HS-5 (cell line): ENCODE measurements at places on chromosomes 1 and 21.

DNA sequence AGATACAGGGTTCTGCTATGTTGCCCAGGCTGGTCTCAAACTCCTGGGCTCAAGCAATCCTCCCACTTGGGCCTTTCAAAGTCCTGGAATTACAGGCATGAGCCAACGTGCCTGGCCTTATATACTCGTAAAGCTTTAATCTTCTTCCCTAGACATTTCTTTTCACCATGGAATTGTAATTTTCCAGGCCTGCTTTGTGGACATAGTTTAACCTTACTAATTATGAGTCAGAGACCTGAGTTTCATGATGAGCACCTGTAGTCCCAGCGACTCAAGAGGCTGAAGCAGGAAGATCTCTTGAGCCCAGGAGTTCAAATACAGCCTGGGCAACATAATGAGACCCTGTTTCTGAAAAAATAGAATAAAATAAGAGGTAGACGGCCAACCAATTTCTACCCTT is 12.3 kb downstream of the PATJ start:
- no peak for DNase-seq

DNA sequence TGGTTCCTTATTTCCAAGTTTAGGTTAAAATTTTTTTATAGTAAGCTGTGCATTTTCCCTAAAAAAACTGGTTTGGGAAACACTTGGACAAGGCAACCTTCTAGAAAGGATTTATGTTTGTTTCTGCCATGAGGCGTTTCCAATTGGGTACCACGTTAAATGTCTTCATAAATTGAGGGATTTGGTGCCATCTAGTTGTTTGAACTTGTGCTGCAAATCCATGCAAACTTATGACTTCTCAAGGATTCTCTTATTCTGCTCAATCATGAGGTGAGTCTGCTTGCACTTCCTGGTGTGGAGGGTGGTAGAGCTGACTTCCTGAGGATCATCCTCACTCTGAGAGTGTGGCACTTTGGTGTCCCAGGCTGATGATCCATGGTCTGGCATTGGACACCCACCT is 123.3 kb downstream of the PCNX2 start:
- DNase-seq: no peak

- DNase-seq: no peak
These were observed 26.1 kb downstream of the ACOT7 start for GRCh38 chr1:6367381-6368012.

DNA sequence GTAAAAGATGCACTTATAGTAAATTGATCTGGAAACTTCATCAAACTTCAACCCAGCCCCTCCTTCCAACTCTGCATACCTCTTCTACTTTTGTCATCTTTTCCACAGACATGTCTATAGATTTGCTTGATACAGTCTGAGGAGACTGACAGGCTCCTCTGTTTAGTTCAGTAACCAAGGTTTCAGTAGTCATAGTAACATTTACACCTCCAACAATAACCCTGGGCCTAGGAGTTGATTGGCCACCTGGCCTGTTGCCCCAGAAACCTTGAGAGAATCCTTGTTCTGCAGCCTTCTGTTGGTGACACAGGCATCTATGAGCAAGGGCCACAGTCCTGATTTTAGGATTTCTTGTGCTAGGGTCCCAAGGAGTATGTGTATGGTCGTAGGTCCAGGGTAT is at the start of gene CFAP141:
TSS of gene CFAP141 (minus strand) at position 138 of the 400 bp plus-strand sequence. CDS start at position 112, 26 bp downstream.
- no peak for DNase-seq

GRCh38 chr1:64220241-64220640 is 16.8 kb downstream of the UBE2U start:
- no peak for DNase-seq

- DNase-seq: no peak
These were observed 17.5 kb downstream of the PIGP start for GRCh38 chr21:37055271-37055855.

DNA sequence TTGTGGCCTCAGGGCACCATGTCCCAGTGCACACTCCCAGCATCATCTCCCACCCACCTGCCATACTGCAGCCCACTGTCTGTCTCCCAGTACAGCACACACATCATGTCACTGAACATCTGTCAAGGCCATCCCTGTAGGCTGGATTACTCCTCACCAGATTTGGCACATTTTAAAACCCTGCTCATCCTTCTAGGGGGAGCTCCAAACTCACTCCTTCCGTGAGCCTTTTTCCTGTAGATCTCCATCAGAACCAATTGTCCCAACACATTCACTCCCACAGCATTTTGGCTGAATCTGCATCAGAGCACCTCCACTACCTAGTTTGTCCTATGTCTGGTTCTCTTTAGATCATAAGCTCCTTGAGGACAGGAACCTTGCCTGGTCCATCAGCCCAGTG is 58.6 kb upstream of the GRIK3 start:
- no peak for DNase-seq

DNA sequence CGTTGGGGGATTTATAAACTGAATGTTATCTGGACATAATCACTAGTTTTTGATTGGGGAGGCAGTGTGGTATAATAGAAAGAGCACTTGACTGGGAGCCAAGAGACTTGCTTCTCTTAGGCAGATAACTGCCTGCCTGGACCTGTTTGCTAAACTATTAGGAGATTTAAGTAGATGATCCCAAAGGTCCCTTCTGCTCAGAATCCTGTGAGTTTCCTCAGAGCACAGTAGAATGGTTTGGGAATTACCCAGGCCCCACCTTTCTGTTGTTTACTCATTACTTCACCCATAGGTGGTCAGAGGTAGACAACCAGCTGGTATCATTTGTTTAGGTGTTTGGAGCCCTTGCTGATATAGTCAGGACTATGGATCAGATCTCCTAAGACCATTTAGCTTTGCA is 10.3 kb upstream of the PODN start:
- no peak for DNase-seq

- DNase-seq: peak; percentile 26
These were observed 21.9 kb upstream of the TRIM67 start for GRCh38 chr1:231139659-231140654.

- DNase-seq: no peak
These were observed 882.9 kb upstream of the B3GALT2 start for GRCh38 chr1:194069168-194069830.

- DNase-seq: no peak
These were observed 95.0 kb downstream of the CD58 start for GRCh38 chr1:116475850-116476218.

- DNase-seq: no peak
These were observed 12.3 kb downstream of the ZMPSTE24 start for GRCh38 chr1:40270152-40270834.

GRCh38 chr1:158017800-158018595 is 24.6 kb downstream of the KIRREL1 start:
- DNase-seq: no peak

GRCh38 chr21:33254766-33255165 is 11.4 kb upstream of the IL10RB start:
- no peak for DNase-seq

- no peak for DNase-seq
These were observed 64.1 kb upstream of the NTPCR start for GRCh38 chr1:232886271-232886670.

DNA sequence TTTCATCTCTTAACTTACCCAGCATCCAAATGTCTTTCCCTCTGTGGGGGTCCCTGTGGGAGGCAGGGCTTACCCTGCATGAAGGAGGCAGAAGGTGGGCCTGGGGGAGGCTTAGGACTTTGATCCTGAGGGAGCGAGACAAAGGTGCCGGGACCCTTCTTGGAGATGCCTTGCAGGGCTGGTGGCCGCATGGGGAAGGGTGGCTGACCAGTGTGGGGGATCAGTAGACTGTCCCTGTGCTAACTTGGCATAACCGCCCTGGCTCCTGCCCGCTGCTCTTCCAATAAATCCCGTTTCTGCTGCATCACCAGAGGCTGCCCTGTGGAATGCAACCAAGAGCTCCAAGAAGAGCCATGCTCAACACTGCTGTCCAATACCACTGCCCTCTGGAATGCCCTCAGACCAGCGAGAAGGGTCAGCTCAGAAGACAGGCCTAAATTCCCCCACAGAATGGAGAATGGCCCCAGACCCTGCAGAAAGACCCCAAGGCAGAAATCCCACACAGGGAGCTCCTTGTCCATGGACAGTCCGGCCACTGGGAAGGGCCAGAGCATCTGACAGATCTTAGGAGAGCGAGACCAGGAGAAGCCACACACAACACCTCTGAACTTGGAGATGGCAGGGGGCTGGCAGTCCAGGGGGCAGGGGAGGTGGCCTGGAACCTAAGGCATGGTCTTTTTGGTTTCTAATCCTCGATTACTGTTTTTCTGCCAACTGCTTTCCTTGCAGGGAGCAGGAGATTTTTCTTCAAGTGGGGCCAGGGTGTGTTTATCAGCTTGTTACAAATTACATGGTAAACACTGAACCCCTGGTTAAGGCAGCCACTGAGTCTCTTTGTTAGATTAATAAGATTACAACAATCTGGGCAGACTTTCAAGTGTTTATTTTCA is 46.7 kb upstream of the DMRTB1 start:
- DNase-seq: no peak
